ENCODE measurements at places on chromosomes 1 and 21.

- DNase-seq = no peak
Measured at GRCh38 chr1:55554611-55555010, 339.4 kb upstream of the USP24 start.

DNA sequence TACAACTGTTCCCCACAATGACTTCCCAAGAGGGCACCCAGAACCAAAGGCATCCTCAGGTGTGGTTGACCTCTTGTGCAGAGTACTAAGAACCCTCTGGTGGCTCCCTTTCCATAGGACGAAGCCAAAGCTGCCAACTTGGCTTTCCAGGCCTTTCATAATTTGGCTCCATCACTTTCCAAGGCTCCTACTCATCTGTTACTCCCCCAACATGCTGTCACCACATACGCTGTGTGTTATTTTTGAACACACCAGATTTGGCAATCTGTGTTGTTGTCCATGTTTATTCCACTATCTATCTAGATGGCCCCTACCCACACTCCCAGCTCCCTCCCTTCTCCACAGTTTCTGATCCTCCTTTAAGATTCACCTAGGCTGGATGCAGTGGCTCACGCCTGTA lies 10.2 kb upstream of the NKAIN1 start:
- no peak for DNase-seq

- no peak for DNase-seq
Measured at GRCh38 chr21:42056468-42056867, 14.6 kb upstream of the UMODL1 start.

GRCh38 chr1:67201891-67202290 lies 35.6 kb downstream of the IL23R start:
- DNase-seq = no peak

- DNase-seq = no peak
Measured at GRCh38 chr1:34851431-34852105, 8.0 kb downstream of the SMIM12 start.

DNA sequence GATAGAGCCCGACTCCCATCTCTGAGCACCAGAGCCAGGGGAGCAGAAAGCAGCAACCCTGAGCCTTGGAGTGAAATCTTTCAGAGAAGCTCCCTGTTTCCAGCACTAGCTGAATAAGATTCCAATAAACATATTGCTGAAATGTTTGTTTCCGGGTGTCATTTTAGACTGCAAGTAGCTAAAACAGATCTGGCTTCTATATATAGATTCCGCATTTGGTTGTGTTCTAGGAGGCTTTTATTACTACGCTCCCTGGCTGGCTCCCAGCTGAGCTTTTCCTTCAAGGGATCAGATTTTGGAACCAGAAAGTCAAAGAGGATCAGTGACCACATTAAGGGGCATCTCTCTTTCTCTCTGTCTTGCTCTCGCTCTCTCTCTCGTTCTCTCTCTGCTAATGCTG lies 88.2 kb downstream of the PAPPA2 start:
- DNase-seq = no peak

GRCh38 chr1:61445269-61445825 lies 279.6 kb downstream of the TM2D1 start:
- no peak for DNase-seq

GRCh38 chr1:66696771-66697170 lies 55.5 kb upstream of the DYNLT5 start:
- no peak for DNase-seq

DNA sequence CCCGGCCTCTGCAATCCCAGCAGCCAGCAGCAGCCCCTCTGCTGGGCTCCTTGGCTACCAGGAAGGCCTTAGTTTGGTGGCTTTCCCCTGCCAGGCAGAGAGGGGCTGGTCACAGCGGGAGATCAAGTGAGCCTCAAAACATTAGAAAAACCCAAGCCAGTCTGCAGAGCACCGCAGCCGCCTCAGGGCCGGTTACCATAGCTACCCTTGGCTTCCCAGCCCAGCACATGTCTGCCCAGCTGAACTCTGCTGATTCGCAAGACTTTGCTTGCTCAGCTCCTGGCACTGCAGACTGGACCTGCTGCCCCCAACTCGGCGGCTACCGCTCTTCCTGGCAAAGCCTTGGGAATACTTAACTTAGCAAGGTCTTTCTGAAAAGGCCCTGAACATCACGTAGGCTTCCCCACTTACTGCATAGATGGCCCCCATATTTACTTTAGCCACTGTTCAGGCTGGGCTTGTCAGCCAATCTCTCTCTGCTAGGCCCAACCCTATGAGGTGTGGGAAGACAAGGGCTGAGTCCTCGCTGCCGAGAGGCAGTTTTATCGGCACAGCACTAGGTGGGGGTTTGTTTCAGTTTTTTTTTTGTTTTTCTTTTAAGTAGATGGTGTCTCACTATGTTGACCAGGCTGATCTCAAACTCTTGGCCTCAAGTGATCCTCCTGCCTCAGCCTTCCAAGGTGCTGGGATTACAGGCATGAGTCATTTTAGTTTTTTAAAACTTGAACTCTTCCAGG lies 28.6 kb upstream of the PLEKHG5 start:
- DNase-seq = no peak

DNA sequence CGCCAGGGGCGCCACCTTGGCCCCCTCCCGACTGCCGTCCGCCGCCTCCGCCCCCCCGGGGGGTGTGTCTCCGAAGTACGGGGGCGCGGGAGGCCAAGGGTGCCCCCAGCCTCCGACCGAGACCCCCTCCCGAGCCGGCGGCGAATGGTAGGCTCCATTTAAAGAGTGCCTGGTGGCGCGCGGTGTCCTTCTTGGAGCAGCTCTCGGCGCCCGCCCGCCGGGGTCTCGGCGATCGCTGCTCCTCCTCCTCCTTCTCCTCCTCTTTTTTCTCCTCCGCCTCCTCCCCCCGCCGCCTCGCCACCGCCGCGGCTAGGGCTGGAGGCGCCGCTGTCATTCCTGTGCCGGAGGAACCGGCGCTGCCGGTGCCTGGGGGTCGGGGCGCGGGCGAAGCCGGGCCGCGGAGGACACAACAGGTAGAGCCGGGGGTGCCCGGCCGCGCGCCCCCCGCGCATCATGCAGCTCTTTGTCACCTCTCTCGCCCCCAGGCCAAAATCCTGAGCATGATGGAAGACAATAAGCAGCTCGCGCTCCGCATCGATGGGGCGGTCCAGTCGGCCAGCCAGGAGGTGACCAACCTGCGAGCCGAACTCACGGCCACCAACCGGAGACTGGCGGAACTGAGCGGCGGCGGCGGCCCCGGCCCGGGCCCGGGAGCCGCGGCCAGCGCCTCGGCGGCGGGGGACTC lies at the start of gene KAZN:
TSS of gene KAZN (plus strand) at position 188 of the 685 bp plus-strand sequence.
- no peak for DNase-seq

DNA sequence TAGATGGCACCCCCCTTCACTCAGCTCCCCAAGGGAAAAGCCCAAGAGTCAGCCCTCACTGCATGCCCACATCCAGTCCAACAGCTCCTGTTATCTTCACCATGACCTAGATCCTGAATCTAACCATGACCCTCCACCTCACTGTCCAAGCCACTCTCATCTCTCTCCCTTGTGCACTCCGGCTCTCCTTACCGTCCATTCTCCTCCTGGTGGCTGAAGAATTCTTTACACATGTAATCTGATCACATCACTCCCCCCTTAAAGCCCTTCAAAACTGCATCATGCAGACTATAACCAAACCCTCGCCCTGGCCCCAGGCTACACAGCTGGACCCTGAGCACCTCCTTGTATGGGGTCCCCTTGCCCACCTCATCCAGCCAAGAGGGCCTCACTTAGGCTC lies 14.0 kb upstream of the PAQR7 start:
- DNase-seq = no peak

GRCh38 chr1:236143104-236143948 lies 987 bp downstream of the GPR137B start:
- DNase-seq = peak; percentile 6

- no peak for DNase-seq
Measured at GRCh38 chr1:64527165-64527564, 57.2 kb downstream of the CACHD1 start.

GRCh38 chr1:187067160-187067559 lies 238.4 kb downstream of the PLA2G4A start:
- DNase-seq = no peak

- no peak for DNase-seq
Measured at GRCh38 chr21:33909756-33910155, 5.8 kb downstream of the ATP5PO start.

GRCh38 chr1:56877973-56878372 lies 23.4 kb downstream of the C8A start:
- DNase-seq = no peak

DNA sequence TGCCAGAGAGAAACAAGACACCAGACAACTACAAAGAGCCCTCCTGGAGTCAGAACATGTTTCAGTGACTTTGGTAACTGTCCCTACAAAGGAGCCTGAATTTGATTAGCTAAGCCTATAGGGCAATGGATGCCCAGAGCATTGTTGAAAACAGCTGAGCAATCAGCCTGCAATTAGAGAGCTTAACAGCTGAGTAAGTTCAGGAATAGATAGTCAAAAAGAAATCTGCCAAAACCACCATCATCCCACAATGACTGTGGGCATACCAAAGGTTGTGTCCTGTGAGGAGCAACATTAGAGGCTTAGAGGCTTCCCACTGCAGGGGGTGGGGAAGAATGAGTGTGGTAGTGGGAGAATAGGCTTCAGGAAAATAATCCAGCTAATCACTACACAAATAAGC lies 32.1 kb downstream of the SH3BP5L start:
- no peak for DNase-seq

DNA sequence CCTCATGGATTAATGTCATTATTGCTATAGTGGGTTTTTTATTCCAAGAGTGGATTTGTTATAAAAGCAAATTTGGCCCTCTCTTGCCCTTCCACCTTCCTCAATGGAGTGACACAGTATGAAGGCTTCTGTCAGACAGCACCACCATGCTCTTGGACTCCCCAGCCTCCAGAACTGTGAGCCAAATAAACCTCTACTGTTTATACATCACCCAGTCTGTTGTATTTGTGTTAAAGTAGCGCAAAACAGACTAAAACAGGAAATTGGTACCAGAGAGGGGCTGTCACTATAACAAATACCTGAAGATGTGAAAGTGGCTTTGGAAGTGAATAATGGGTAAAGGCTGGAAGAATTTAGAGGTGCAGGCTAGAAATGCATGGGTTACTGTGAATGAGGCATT lies 38.0 kb upstream of the DMRTB1 start:
- no peak for DNase-seq

DNA sequence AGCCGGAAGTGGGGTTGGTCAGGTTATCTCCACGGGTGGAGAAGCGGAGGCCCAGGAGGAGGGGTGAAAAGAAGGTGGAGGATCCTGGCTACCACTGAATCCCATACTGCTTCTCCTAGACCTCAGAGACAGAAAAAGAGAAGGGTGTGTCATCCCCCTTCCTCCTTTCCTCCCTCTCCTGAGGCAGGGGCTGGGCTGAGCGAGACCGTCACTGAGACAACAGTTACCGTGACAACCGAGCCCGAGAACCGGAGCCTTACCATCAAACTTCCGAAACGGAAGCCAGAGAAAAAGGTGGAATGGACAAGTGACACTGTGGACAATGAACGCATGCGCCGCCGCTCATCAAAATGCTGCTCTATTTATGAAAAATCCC lies 42.1 kb upstream of the NBPF3 start:
- DNase-seq = no peak

DNA sequence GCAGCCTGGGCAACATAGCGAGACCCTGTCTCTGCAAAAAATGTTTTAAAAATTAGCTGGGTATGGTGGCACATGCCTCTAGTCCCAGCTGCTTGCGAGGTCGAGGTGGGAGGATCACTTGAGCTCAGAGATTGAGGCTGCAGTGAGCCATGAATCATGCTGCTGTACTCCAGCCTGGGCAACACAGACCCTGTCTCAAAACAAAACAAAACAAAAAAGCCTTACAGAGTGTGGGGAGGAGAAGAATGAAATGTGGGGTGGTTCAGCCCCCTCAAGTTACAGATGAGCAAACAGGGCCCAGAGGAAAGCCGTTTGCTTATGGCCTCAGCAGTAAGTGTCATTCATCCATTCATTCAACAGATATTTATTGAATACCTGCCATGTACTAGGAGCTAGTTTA lies 40.7 kb downstream of the RPS6KA1 start:
- DNase-seq = no peak

- DNase-seq = no peak
Measured at GRCh38 chr1:199124351-199124750, 485.5 kb downstream of the PTPRC start.

DNA sequence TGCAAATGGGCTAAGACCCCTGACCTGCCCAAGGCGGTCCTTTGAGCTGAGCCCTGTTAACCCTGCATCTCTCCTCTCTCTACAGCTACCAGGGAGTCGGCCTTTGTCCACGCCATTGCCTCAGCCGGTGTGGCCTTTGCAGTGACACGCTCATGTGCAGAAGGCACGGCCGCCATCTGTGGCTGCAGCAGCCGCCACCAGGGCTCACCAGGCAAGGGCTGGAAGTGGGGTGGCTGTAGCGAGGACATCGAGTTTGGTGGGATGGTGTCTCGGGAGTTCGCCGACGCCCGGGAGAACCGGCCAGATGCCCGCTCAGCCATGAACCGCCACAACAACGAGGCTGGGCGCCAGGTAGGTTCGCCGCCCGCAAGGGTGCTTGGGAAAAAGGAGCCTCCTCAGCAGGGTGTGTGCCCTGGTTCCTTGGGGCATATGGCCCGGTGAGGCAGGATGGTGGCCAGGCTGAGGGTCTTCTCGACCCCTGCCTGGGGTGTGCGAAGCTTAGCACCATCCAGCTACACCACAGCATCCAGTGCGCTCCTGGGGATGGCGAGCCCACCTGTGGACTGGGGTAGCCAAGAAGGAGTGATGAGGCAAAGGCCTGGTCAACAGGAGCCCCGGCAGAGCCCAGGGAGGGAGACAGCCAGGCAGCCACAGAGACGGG lies 31.8 kb upstream of the ARF1 start:
- DNase-seq = no peak

DNA sequence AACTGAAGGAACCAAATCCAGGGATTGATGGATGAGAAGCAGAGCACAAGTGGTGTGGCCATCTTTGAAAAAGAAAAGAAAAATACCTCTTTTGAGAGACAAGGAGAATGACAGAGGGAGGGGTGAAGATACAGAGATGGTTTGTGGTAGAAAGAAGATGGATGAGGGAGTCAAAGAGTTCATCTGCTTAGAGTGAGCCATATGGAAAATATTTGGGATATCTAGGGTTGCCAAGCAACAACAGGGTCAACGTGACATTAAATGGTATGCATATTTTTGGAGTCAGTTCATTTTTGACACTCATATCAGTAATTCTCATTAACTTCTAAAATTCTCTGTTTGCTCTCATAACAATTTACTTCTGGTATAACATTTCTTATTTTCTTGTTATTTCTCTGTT lies 50.7 kb downstream of the MACF1 start:
- DNase-seq = no peak

DNA sequence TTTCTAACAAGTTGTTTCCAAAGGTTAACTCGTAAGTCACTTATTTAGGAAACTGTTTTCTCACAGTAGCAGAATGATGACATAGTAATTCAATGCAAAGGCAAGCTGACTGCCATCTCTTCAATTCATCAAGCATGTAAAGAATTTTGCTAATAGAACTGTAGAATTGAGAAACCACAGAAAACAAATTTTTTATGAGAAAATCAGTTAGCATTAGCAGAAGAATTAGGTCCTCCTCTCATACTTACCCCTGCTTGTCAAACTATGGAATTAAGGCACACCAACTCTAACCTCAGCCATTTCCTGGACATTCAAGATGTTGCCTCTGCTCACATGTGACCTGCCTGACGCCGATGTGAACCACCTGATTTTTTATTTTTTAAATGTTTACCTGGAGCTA lies 115.2 kb downstream of the LRRC40 start:
- no peak for DNase-seq

Data from T-helper 9 cell (primary cell).